NCI-H748 treated with DMSO at 0.1 percent for 48 hours (cell line): ENCODE measurements at places on chromosomes 13 and 19.

- peak; percentile 88 for DNase-seq
These were observed 221.8 kb downstream of the OLFM4 start for GRCh38 chr13:53250272-53250875.

DNA sequence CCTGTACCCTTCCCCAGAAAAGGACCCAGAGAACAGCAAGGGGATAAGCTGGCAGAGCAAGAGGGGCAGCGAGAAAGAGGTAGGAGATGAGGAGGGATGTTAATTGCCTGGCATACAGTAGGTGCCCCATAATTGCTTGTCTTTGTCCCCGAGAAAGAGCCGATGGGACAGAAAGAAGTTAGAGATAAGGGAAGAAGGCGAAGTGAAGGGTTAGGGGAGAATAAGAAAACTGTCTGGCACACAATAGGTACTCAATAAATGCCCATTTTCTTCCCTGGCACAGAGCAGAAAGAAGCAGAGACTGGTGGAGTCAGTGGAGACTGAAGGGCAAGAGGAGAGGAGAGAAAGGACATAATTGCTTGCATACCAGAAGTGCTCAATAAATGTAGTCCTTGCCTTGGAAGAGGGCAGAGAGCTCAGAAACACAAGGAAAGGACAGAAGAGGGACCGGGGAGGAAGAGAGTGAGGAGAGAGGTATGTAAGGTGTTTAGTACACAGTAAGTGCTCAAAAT, 15.9 kb downstream of the JOSD2 start:
- DNase-seq = no peak

GRCh38 chr13:101917833-101918661, 465.6 kb downstream of the ITGBL1 start:
- peak; percentile 97 for DNase-seq

DNA sequence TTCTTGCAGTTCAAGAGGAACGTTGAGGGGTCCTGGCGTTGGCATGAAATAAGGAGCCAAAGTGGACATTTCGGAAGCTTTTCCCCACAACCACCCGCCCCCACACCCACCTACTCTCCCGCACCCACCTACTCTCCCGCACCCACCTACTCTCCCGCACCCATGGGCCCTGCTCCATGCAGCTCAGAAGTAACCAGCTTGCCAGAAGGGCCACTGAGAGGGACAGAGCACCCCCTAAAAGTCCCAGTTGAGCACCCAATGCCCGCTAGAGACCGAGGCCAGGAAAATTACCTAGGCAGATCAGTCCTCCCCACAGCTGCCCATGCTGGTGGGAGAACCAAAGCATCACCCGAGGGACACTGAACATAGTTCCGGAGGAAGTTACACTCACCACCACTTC, 11.8 kb downstream of the VSTM2B start:
- no peak for DNase-seq

GRCh38 chr13:38348861-38349389, 726 bp upstream of the UFM1 start:
- DNase-seq = peak; percentile 72

GRCh38 chr19:31073485-31074198, 275.6 kb downstream of the TSHZ3 start:
- DNase-seq = no peak

- DNase-seq = no peak
These were observed 14.6 kb downstream of the AKT2 start for GRCh38 chr19:40270362-40271089.

DNA sequence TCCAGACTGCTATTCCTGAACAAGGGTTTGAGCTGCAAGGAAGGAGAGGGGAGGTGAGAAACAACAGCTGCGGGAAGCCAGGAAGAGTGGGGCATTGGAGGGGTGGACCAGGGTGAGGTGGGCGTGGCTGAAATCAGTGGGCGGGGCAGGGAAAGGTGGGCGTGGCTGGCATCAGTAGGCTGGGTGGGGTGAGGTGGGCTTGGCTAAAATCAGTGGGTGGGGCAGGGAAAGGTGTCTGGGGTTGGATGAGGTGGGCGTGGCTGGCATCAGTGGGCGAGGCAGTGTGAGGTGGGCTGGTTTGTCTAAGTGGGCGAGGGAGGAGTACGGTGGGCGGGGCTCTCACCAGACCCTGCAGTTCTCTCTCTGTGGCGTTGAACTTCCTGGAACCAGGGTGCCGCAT, 87.6 kb downstream of the MUC16 start:
- DNase-seq = no peak

- peak; percentile 8 for DNase-seq
These were observed 94.9 kb upstream of the MCF2L start for GRCh38 chr13:112873851-112874750.

- peak; percentile 4 for DNase-seq
These were observed 20.1 kb downstream of the C19orf12 start for GRCh38 chr19:29694669-29695627.

GRCh38 chr19:31338069-31338776, 11.0 kb downstream of the TSHZ3 start:
- no peak for DNase-seq

GRCh38 chr19:46759817-46760333, 13.6 kb upstream of the STRN4 start:
- DNase-seq = no peak

- no peak for DNase-seq
These were observed 83.8 kb downstream of the CRYL1 start for GRCh38 chr13:20441879-20442278.

GRCh38 chr13:110520431-110521295, 40.9 kb downstream of the RAB20 start:
- DNase-seq = no peak

- DNase-seq = no peak
These were observed 3.6 kb downstream of the FOXO1 start for GRCh38 chr13:40662866-40663265.

GRCh38 chr13:99214731-99215130, 14.1 kb downstream of the UBAC2 start:
- DNase-seq = no peak

- DNase-seq = no peak
These were observed 182.4 kb upstream of the UFM1 start for GRCh38 chr13:38167164-38167822.

DNA sequence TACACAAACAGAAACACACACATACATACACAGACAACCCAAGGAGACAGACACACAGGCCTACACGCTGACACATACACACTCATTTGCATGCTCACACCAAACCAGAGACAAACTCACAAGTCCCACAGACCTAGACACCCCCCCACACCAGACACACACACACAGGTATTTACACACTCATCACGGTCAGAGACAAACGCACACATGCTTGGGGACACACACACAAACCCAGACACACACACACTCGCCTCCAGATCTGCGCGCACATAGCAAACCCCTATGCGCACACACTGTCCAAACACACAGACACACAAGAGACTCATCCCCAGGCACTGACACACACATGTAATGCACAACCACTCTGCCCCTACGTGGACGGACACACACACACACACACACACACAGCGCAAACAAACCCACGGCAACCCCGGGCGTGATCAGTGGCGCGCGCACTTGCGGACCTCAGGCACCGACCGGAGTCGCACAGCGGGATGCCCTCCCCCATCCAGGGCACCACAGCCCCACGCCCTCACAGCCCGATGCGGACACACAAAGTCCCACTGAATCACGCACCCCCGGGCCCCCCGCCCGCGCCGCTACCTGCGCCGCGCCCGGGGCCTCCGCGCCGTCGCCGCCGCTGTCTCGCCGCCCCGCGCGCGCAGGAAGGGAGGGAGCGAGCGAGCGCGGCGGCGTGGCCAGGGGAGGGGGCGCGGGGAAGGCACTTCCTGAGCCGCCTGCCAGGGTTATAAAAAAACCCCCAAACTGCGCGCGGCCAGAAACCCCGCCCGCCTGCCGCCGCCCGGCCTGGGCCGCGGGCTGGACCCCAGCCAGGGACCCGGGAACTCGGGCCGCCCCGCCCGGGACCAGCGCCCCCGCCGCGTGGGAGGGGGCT, at the start of gene ADAMTS10:
ADAMTS10 (minus strand) TSS at position 675 of the 895 bp plus-strand sequence. CDS start 5,005 bp downstream, outside the sequence.
- DNase-seq = no peak

DNA sequence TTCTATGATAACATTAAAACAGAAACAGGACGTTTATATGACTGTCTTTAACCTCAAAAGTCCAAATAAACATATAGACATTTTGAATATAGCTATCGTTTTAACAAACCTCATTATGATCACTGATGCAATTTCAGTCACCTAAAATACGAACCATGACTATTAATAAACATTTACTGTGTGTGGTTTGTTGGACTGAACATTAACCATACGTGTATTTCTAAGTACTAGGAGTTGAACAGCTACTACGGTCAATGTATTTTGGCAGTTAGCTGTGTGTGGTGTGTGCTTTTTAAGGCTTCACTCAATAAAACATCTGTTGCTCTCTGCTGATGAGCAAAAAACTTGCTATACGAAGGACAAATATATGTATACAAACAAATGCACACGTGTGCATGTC, 281.4 kb downstream of the ABCC4 start:
- no peak for DNase-seq

DNA sequence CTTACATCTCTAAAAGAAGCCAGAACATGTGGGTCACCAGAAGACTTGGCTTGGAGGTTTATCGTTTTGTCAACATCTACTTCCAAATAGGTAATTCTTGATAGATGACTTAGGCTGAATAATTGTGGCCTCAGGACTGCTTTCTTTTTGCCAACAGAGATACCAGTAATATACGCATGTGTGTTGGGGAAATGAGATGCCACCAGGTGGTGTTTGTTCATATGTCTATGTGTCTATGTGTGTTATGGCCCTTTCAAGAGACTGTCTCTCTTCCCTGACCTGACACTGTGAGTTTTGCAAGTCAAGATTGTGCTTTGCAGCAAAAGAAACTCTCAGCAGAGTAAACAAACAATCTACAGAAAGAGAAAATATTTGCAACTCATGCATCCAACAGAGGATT, 31.6 kb upstream of the METTL21C start:
- no peak for DNase-seq

DNA sequence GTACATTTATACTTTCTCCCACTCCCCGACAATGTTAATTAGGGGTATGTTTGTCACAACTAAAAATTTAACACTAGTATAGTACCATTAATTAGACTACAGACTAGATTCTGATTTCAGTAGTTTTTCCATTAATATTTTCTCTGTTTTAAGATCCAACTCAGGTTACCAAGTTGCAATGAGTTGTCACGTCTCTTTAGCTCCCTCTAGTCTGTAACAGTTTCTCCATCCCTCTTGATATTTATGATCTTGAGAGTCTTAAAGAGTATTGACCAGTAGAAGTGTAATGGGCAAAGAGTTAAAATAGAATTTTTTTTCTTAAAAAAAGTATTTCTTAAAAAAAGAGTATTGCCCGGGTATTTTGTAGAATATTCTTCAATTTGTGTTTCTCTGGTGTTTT, 598.1 kb downstream of the TBC1D4 start:
- no peak for DNase-seq

DNA sequence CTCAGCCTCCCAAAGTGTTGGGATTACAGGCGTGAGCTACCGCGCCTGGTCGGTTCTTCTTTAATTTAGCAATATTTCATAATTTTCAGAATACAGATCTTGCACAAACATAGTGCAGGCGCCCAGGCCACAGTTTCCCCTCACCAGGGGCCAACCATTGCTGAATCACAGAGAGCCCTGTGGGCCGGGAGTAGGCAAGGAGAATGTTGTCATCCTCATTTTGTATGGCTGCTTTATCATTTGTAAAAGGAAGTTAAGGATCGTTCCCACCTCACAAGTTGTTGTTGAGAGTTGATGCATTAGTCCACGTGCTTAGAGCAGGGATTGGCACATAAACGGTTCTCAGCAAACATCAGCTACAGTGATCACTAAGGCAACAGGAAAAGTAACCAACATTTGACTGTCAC, 30.2 kb downstream of the MEIS3 start:
- no peak for DNase-seq

- no peak for DNase-seq
These were observed 78.6 kb downstream of the DCT start for GRCh38 chr13:94400874-94401273.

- DNase-seq = no peak
These were observed 463.8 kb upstream of the ARGLU1 start for GRCh38 chr13:107031716-107032115.

DNA sequence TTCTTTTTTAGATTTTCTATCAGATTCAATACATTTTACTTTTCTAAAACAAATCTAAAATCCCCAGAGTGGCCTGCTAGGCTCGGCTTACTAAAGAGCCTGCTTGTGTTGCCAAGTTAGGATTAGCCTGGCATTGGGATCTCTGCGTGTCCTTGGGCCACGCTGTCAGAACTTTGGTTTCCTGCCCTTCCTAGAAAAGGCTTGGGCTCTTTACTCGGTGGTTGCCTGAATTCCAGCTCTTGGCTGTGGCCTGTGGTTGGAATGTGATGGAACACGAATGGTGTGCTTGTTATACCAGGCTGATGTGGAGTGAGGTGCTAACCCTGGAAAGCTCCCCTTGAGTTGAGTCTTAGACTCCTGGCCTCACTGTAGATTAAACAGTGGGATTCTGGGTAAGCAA, 8.5 kb downstream of the SPATA13 start:
- no peak for DNase-seq

DNA sequence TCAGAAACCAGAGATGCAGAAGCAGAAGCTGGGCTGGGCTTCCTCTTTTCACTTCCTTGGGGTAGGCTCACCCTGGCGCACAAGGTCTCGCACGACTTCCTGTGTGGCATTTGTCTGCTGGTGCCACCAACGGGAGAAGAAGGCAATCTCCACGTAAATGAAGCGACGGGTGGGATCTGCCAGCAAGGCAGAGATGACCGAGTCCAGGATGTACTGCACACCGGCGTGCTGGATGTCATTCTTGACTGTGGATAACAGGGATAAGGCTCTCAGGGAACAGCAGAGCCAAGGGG, 1.3 kb downstream of the MAN2B1 start:
- no peak for DNase-seq

- no peak for DNase-seq
These were observed 1.7 kb downstream of the NR2F6 start for GRCh38 chr19:17243830-17244617.

- no peak for DNase-seq
These were observed 7.8 kb downstream of the ACP4 start for GRCh38 chr19:50797781-50798658.

- DNase-seq = peak; percentile 9
These were observed 6.4 kb downstream of the KMT5C start for GRCh38 chr19:55345818-55346724.

DNA sequence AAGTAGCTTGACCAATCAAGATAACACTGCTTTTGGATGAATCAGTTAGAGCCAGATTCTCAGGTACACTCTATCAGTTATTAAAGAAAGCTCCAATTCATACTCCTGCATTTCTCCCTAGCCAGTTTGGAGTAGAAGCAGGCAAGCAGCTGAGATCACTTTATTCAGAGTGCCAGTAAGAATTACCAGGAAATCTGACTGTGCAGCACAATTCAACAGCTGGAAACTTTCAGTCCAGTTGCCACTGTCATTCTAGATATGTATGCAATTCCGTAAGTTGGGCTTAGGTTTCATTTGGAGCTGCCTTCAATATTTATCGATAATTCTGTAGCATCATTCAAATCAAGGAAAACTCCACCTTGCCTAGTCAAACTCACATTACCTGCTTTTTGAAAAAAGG, 2625.6 kb upstream of the PCDH20 start:
- DNase-seq = no peak
